ENCODE measurements at places on chromosomes 3 and 15.

- DNase-seq, result no peak
These were observed 59.0 kb downstream of the SLC12A1 start for GRCh38 chr15:48265135-48265534.

- DNase-seq, result no peak
These were observed 570.6 kb downstream of the ZBBX start for GRCh38 chr3:166809520-166809919.

- DNase-seq, result no peak
These were observed 60.4 kb upstream of the RNF7 start for GRCh38 chr3:141677701-141678100.

GRCh38 chr3:187040516-187041361 is 98.6 kb downstream of the RPL39L start:
- DNase-seq, result no peak

GRCh38 chr3:188506446-188506845 is 352.5 kb downstream of the LPP start:
- DNase-seq, result no peak

GRCh38 chr3:127035677-127036076 is 52.8 kb downstream of the PLXNA1 start:
- DNase-seq, result no peak

DNA sequence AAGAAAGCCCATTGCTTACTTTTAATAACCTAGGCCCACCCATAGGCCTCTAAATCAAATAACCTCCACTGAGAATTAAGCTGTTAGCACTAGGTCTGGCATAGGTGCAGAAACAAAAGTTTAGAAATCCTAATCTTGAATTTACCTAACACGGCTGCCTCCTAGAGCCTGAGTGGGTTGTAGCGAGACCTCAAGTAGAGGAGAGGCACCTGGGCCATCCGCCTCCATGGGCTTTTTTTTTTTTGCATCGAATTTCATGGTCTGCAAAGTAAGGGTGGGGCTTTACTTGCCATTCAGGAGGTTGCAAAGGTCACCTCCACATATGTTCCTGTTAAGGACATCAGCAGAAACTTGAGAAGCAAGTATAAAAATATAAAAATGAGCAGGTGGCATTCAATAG is 6.6 kb upstream of the TPM1 start:
- DNase-seq, result no peak

GRCh38 chr3:160754371-160754854 is 1.6 kb upstream of the PPM1L start:
- DNase-seq, result no peak

DNA sequence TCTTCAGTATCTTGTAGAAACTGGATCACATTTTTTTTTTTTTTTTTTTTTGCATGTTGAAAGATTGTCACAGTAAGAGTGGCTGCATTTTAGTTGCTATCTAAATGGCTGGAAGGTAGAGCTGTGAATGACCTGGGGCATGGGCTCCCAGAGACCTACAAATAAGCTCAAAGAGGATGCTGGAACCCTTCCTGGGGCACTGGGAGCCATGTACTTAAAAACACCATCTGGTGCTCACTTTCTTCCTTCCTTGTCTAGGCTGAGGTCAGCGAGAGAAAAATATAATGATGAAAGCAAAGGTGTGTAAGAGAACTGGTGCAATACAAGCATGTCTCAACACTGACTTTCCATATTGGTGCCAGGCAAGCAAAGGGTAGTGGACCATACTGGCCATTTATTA is 323.9 kb downstream of the SV2B start:
- no peak for DNase-seq

DNA sequence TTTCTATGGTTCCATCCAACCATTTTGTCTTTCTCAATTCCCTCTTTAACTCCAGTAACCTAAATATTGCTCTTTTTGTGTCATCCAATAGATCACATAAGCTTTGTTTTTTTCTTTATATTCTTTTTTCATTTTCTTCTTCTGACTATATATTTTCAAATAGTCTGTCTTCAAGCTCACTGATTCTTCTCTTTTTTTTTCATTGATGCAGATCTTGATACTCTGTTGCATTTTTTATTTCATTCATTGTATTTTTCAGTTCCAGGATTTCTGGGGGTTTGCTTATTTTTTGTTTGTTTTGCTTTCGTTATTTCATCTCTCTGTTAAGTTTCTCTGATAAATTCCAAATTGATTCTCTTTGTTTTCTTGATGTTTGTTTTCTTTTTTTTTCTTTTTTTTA is 36.2 kb downstream of the CLDN1 start:
- no peak for DNase-seq

GRCh38 chr3:58737644-58738043 is 71.1 kb upstream of the FAM3D start:
- DNase-seq, result no peak

GRCh38 chr15:72193836-72194396 is 3.7 kb downstream of the GRAMD2A start:
- no peak for DNase-seq

- no peak for DNase-seq
These were observed 447.4 kb upstream of the PROK2 start for GRCh38 chr3:72232331-72232730.

DNA sequence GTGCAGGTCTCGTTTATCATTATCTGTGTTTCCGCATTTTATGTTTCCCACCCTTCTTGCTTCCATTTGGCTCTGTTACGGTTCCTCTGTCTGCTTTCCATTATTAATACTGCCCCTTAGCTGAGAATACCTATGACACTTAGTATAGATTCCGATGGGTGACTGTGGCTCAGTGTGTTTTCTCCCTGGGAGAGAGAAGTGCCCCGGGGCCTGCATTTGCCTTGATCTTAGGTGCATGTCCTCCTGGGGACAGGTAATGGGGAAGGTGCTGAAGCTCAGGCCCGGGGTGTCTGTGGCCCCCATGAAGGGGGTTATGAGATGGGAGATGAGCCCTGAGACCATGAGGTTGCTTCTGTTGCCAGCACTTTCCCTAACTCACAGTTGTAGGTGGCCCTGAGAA is 43.4 kb upstream of the PCSK6 start:
- DNase-seq, result no peak

- DNase-seq, result no peak
These were observed 36.3 kb upstream of the MEX3B start for GRCh38 chr15:82081914-82082762.

All from C1 segment of cervical spinal cord (tissue), 14 donors.